ENCODE measurements at places on chromosomes 11 and 22.

DNA sequence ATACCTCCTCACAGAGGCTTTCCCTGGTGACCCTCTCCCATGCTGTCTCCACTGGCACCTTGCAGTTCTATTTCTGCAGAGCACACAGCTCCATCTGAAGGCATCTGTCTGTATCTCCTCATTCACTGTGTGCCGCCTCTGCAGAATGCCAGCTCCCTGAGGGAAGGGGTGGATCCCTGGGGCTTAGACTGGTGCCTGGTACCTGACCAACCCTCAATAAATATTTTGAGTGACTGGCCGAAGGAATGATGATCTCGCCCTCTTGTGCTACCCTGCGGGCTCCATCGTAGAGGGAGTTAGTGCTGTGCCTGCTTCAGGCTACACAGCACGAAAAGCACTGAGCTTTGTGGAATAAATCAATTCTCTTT, 1.6 kb downstream of the CBX7 start:
- peak; percentile 14 for DNase-seq

DNA sequence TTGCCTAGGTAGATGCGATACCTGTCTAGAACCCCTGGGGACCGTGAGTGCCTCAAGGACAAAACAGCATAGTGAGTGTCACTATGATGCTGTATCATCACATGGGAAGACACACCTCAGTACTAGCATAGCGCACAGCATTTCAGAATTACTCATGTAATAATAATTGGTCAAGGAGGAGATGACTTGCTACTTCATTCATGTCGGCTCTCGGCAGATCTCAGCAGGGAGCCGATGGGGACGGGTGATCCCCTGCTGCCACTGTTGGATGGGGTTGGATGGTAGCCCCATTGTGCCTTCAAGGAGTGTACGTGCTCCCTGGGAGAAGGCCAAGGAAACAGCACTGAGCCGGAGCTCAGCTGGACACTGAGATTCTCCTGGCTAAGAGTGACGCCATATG, 186.9 kb downstream of the EFCAB6 start:
- no peak for DNase-seq

DNA sequence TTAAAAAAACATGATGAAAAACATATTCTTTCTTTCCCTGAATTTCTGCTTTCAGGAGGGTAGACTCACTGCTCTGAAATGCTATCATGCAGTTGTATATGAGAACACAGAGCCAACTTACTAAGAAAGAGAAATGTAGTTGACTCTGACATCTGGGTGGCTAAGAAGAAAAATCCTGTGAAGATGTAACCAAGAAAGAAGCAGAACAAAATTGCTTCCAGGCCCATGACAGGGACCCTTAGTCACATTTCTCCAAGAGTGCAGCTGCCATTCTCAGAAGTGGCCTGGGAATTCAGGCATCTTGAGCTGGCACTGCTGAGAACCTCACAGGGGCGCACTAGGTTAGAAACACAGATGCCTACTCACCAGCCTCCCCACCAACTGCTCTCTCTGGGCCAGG, 73.6 kb downstream of the RPL27A start:
- no peak for DNase-seq

GRCh38 chr11:7667460-7667859, 5.8 kb downstream of the CYB5R2 start:
- no peak for DNase-seq

DNA sequence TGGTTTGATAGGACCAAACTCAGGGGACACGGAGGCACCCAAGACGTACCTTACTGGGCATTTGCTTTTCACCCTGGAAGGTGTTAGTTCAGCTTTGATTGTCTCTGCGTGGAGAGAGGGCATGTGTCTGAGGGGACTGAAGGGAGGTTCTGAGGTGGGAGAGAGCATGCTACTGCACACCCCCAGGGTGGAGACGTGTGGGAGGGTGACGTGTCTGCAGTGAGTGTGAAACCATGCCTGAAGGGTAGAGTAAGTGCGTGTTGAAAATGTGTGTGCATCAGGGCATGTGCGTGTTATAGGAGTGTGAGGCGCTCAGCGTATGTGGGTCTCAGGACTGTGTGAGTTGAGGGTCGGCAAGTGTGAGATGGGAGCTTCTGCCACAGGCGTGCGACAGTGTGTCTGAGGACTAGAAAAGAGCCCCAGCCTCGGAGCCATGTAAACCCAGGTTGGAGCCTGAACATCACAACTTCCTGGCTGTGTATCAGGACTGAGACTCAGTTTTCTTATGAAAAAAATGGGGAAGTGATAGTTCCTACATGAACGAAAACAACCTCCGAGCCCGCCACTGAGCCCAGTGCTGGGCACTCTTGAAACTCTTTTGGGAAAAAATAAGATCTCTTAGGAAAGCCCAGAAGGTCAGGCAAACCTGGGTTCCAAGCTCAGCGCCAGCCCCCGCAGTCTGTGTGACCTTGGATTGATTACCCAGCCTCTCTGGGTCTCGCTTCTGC, 11.8 kb upstream of the KCNJ11 start:
- DNase-seq: peak; percentile 64

- no peak for DNase-seq
These were observed 49.7 kb downstream of the TRIOBP start for GRCh38 chr22:37746366-37747079.

DNA sequence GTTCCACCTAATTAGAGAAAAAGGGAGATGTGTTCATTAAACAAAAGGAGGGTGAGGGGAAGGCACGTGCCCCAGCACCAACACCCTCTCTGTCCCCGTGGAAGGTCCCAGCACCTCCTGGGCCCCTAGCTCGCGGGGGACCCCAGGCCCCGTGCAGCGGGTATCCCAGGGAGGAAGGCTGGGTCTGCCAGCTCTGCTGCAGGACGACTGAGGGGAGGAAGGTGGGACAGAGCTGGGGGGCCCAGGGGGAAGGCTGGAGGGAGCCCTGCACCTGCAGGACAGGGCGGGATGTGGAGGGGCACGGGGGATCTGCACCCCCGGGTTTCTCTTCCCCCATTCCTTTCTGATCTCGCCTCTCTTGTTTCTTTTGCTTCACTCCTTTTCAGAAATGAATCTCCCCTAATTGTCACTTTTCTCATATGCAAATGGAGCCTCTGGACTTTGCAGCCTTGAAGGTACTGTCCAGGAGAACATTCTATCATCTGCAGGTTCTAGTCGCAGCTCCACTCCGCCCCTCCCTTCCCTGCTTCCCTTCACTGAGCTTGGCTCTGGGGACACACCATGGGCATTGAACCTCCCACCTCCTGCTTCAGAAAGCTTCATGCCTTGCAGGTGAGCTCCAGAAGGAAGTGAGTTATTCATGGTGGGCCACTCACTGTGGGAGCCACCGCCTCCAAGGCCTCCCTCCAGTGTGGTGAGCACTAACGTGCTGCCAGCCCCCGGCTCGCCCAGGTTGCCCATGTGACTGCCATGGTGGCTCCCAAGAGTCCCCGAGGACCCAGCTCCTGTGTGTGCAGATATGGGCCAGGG, 111.0 kb downstream of the ST3GAL4 start:
- DNase-seq: no peak

DNA sequence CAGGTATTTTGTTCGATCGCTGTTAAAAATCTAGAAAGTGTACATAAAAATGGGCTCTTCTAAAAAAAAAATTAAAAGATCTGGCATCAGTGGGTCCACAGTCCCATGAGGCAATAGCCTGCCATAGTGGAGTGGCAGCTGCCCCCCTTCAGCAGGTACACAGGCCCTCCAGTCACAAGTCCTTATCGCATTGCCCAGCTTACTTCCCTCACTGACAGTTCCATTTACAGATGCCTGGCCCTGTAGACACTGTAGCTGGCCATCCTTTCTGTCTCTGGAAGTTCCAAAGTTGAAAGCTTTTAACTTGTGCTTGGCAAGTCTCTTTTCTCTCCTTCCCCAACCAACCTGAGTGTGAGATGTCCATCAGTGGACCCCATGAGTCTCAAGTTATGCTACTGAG, 11.4 kb downstream of the ZNRF3 start:
- DNase-seq: no peak

DNA sequence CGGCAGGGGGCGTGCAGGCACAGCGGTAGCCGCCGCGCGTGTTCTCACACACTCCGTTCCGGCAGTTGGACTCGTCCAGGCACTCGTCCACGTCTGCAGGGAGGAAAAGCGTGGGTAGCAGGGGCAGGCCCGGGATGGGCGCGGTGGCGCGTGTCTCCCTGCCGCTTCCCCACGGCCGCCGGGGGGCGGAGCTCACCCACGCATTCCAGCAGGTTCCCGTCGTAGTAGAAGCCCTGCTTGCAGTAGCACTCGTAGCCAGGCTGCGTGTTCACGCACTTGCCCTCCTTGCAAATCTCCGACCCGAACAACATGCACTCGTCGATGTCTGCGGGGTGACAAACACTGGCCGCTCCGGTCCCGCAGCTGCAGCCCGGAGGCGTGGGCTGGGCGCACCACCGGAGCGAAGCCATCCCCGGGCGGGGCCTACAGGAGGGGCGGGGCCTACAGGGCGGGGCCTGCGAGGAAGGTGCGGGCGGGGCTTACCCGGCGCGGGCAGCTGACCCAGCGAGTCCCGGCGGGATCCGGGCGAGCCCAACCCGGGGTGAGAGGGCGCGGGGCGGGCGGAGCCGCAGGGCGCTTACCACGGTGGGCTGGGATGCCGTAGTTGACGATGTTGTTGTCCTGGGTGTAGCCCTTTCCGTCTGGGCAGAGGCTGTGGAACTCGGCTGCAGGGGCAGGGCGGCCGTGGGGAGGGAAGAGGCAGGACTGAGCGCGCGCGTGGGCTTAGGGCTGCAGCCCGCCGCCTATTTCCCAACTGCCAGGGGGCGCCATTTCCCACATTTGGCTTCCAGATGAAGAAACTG, 15.6 kb downstream of the SCYL1 start:
- DNase-seq: peak; percentile 97

- DNase-seq: no peak
These were observed 65.1 kb upstream of the RRAS2 start for GRCh38 chr11:14424096-14424495.

- no peak for DNase-seq
These were observed 26.3 kb downstream of the SYTL2 start for GRCh38 chr11:85784480-85785265.

DNA sequence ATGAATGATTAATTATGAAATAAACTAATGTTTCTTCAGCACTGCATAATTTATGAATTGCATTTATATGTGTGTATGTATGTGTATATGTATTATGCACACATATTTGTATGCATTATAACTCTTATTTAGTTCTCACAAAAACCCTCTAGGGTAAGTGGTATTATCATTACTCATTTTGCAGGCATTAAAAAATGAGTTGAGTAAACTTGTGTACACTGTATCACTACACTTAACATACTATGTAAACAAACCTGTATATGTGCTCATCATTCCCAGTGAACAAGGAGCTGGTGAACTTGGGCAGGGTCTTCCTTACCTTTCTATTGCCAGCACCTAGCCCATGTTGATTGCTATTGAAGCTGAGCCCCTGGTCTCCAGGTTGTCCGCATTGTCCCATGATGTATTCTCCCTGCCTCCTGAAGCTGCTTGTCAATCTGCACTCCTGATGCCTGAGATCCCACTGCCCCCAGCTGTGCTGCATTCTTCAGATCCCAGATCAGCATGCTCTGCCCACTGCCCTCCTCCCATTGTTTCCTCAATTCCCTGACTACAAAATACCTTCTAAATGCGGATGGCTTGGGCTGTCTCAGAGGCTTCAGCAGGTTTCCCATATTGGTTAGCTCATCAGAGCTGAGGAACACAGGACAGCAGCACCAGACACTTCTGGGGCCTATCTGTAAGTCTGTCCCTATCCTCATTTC, 267.9 kb upstream of the SESN3 start:
- DNase-seq: no peak

DNA sequence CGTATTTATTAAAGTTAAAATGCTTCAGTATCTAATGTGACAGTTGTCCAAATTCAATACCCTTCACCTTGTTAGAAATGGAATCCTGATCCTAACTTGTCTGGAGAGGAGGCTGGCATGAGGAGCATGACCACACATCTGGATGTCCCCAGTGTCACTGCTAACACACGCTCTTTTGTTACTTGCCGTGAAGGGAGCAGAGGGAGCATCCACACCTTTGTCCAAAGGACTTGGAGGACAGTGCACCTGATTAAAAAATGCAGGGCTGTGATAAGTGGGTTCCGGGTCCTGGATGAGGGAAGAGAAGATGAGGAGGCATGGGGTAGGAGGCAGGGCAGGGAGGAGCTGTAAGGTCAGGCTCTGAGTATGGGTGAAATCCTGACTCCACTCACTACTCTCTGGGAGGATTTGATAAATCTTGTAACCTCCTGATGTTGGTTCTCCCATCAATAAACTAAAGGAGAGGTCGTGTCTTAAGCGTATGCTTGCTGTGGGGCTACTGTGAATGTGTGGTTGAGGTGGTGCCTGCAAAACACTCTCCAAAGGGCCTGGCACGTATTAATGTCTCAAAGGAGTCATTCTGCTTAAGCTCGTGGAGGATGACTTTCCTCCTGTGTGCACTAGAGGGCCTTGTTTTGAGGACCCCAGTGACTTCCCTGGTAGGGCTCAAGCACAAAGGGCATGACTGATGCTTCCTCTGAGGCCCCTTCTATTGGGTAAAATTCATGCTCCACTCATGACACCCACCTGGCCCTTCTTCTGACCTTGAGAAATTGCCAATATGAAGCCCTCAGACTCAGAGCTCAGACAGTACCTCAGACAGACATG, 16.8 kb upstream of the IGLL5 start:
- DNase-seq: no peak

GRCh38 chr11:68584991-68585524, 99.3 kb upstream of the GAL start:
- no peak for DNase-seq

- no peak for DNase-seq
These were observed 23.8 kb downstream of the CSNK2A3 start for GRCh38 chr11:11329062-11329806.

GRCh38 chr11:64251016-64251752, at the start of gene PLCB3:
Gene PLCB3 (plus strand): TSS chr11:64251530. CDS start chr11:64251650, 120 bp downstream.
- no peak for DNase-seq

GRCh38 chr11:67351275-67352005, 1.9 kb downstream of the POLD4 start:
- peak; percentile 90 for DNase-seq

- no peak for DNase-seq
These were observed 3.5 kb downstream of the CNTF start for GRCh38 chr11:58625826-58626460.

DNA sequence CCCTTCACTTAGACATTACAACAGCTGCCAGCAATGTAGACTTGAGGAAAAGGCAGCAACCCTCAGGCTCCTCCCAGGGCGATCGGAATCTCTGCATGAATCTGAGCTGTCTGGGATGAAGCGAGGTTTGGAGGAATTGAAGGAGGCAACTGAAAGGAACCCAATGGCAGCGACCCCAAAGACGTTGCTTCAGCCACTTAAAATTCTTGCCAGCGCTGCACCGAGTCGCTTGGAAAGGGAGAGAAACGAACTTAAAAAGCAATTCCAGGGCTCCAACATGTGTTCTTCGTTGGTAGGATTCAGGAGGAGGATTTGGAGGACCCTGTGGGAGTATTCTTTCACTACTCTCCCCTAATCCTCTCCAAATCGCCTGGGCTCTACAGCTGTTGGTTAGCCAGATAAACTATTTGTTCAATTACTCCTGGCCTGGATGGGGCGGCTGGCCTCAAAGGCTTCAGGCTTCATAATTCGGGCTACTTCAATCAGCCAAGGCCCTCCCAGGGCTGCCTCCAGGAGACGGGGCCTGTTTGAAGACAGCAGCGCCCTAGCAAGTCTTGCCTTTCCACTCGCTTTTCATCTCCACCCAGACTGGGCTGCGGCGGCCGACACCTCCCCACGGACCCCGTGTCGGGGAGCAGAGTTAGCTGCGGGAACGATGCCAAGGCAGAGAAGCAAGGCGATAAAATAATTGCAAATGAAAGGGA, 72.4 kb upstream of the TMEM45B start:
- peak; percentile 51 for DNase-seq
